ENCODE measurements at places on chromosomes 4 and X. TPM values are rescaled to one million over a fixed set of nuclear protein-coding genes. Genes with fewer than 3 reads are reported as not detected.
A peak's percentile ranks its signal among the peaks of the same experiment; 100 is the strongest.

DNA sequence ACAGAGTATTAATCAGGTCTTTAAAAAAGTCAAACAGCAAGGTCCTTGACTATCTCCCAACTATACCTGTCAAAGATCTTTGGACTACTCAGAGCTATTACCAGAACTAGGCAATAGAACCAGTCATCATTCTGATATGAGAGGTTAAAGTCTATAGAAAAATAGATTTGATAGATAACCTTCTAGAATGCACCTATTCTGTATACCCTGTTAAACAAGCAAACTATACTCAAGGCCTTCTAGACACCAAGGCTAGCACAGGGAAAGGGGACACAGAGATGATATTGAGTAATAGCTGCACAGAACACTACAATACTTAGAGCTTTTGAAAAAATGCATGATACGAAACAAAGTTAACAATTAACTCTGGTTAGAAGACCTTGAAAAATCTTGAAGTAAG lies 149.5 kb downstream of the NR3C2 start:
- no peak for DNase-seq

DNA sequence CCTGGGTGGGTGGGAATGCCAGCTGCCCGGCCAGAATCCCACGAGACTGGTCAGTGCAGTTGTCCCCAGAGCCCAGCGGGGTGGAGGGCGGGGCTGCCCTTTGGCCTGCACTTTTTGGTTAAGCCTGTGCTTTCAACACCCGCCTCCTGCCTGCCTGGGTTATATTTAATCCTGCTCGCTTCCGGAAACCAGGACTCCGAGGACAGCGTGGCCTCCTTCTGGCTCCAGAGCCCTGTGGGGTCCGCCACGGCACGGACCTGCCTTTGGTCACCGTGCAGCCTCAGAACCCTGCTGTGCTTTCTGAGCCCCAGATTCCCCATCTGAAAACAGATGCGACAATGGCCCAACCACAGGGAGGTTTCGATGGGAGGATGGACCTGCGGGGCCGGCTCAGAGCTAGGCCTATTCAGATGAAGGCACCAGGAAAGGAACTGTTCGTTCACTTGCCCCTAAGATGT lies 29.4 kb upstream of the KIAA0232 start:
- no peak for DNase-seq

GRCh38 chr4:160386846-160387245 lies 1284.0 kb downstream of the RAPGEF2 start:
- DNase-seq, result no peak

- DNase-seq, result no peak
Observed at GRCh38 chr4:179417357-179417756, 1975.1 kb upstream of the AGA start.

GRCh38 chr4:58961283-58961682 lies 1851.1 kb upstream of the IGFBP7 start:
- no peak for DNase-seq

GRCh38 chrX:68936608-68937007 lies 107.8 kb downstream of the EFNB1 start:
- no peak for DNase-seq

DNA sequence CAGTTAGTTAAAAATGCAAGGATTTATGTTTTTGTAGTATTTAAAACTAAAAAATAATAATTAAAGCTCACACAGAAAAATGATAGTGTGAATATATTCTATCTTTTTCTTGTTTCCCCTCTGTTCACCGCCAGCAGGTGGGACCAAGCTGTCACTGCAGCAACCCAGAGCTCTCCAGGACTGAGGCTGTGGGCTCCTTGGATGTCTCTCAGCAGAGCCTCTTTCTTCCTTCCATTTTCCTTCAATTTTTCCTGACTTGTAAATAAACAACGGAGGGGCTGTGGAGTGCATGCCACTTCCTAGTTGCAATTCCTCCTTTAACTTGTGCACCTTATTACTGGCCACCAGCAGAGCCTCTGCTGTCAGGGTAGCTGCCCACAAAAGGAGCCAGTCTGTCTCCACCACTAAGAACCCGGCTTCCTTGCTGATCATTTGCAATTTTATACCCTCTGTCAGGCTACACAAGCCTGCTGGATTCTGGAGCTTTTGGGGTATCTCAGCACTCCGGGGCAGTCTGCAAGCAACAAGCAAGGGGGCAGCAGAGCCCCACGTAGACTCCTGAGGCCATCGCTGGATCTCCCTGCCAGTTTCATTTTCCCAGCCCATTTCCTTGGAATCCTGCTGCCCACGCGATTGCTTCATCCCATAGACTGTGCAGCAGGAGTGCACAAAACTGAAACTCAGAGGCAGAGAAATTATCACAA lies 1467.4 kb downstream of the C4orf33 start:
- DNase-seq, result no peak

GRCh38 chr4:54144199-54144598 lies 44.2 kb downstream of the GSX2 start:
- DNase-seq, result no peak

DNA sequence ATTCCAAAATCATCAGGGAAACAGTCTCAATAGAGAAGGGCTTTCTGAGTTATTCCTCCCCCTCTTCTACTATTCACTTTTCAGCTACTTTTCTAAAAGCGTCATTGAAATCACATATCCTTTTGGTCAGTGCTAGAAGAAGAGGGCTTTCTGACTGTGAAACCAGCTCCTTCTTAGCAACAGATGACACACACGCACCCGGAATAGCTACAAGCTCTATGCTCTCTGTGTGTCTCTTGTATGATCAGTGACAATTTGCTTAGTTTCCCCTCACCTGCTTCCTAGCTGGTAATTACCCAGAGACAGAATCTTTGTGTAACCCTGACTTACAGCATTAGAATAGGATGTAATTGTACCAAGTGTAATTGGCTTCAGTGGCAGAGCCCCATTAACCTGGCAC lies 268.1 kb upstream of the SLITRK2 start:
- DNase-seq, result no peak

DNA sequence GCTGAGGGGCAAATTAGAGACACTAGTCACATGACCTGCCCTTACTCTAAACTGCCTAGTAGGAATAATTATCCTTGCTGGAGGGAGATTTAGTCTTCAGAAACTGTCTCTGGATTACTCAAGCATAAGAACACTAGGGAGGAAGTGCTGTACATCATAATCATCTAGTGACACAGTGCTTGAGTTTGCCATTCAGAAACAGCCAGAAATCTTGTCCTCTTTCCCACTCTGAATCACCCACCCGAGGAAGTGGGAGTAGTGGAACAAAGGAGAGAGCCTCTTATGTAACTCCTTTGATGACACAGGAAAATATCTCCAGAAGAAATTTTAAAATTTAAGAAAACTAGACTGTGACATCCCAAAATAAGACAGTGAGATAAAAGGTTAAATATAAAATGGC lies 69.3 kb upstream of the PCDH19 start:
- DNase-seq, result no peak

- DNase-seq, result no peak
Observed at GRCh38 chrX:146056511-146057081, 239.0 kb downstream of the SLITRK2 start.

- DNase-seq, result no peak
Observed at GRCh38 chr4:98387345-98388026, 126.3 kb downstream of the RAP1GDS1 start.

DNA sequence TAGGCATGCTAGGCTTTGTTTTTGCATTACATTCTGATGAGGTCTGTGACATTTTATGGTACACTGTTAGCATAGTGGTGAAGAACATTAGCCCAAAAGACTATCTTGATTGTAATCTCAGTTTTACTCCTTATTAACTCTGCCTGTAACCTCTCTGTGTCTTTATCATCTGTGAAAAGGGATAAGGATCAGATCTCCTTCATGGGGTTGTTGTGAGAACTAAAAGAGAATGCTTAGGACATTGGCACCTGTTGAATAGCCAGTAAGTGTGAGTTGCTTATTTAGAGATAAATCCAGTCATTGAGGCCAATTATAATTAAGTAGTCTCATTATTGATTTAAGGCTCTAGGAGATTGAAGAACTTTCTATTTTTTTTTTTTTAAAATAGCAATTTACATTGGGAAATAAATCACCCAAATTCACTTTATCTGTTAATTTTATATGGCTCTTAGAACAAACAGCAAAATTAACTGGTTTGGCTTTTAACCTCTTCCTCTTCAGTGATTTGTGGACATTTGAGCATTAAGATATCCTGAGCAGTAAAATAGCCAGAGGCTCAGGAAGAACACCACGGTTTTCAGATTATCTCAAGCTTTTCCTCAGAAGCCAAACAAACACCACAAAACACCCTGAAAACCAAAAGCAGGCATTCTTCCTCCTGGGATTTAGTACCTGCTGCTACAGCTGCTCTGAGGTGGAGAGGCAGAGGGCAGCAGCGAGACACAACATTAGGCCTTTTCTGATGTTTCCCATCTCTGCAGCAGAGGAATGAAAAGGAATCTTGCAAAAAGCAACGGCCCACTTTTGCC lies 192.9 kb downstream of the ARHGAP10 start:
- no peak for DNase-seq

- DNase-seq, result no peak
Observed at GRCh38 chr4:115537387-115537786, 424.0 kb upstream of the NDST4 start.

GRCh38 chrX:106611317-106611678 lies 480 bp upstream of the RADX start:
- no peak for DNase-seq

- no peak for DNase-seq
Observed at GRCh38 chr4:5300283-5300682, 249.0 kb downstream of the STK32B start.

DNA sequence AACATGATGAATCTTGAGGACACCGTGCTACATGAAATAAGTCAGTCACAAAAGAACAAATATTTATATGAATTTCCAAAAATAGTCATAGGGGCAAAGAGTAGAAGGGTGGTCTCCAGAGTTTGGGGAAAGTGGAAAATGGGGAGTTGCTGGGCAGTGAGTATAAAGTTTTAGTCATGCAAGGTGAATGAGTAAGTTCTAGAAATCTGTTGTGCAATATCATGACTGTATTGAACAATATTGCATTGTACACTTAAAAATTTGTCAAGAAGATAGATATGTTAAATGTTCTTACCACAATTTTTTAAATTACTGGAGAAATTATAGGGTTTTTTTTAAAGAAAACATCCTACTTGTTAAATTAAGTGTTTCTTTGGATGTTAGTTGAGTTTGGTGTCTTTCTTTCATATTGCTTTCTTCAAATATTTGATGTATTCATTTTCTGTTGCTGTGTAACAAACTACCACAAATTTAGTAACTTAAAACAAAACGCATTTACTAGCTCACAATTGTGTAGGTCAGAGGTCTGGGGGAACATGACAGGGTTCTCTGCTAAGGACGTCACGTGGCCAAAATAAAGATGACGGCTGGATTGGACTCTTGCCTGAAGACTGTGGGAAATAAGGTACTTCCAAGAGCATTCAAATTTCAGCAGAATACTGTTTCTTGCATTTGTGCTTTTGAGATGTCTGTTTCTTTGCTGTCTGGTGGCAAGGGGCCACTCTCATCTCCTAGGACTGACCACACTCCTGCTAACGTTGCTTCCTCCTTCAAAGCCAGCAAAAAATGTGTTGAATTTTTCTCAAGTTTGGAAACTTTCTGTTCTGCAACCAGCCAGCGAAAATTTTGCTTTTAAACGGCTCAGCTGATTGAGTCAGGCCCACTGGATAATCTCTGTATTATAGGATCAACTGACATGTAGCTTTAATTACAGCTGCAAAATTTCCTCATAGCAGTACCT lies 76.7 kb downstream of the CPEB2 start:
- no peak for DNase-seq

- DNase-seq, result no peak
Observed at GRCh38 chrX:120406638-120407037, 44.7 kb downstream of the ATP1B4 start.

GRCh38 chr4:32030406-32030805 lies 1310.2 kb downstream of the PCDH7 start:
- no peak for DNase-seq

GRCh38 chr4:130510661-130511060 lies 1414.7 kb downstream of the C4orf33 start:
- no peak for DNase-seq

DNA sequence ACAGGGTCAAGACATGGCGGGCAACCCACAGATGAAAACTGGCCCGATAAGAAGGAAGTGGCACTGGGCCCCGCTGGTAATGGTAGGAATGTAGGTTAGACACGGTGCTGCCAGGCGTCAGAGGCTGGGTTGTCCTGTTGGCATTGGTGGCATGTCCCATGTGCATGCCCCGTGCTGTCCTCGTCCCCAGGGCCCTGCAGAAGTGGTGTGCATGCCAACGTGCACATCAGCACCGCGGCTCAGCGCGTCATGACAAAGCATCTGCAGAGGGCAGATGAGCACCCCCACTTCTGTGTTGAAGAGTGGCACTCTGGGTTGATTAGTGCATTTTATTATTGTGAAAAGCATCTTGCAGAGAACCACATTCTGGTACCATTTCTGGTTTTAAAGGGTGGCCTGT lies 35.6 kb downstream of the NELFA start:
- no peak for DNase-seq

DNA sequence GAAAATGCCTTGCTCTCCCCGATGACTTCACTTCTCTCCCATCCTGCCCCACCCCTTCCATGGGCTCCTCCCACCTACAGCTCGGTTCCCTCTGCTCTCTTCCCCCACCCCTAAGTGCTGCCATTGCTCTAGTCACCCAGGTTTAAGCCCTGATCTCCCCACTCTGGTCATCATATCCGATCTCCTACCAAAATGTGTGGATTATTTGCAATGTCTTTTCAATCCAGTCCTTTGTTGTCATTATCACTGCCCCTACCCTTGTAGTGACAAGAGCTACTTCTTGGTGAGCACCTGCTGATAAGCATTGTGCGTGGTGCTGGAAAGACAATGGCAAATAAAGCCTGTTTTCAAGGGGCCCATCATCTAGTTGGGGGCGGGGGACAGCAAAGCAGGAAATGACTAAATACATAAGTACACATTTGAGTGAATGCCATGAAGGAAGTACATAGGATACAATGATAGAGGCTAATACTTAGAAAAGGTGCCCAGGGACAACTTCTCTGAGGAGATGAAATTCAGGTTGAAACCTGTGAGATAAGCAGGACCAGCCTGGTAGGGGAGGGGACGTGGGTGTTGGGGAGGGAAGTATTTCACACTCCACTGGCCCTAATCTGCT lies 63.8 kb downstream of the DLG3 start:
- DNase-seq, result peak; percentile 7

- no peak for DNase-seq
Observed at GRCh38 chr4:156767911-156768415, 203.6 kb downstream of the PDGFC start.

- DNase-seq, result no peak
Observed at GRCh38 chr4:99891351-99891750, 2.9 kb downstream of the LAMTOR3 start.

Gene VEGFC
- total RNA-seq, result 18.9 TPM

Gene MFAP3L
- total RNA-seq, result 0.20 TPM

Gene FAM241A
- 12.2 TPM for total RNA-seq

Gene ZNF185
- total RNA-seq, result 33.3 TPM

Gene C4orf36
- total RNA-seq, result 0.40 TPM

Gene MID2
- 44.1 TPM for total RNA-seq

Gene NOA1
- 15.5 TPM for total RNA-seq

Gene PNMA6A
- 0.53 TPM for total RNA-seq

Gene ARMCX2
- total RNA-seq, result 44.7 TPM

Data from pulmonary artery endothelial cell (primary cell).